HS-27A (cell line): ENCODE measurements at places on chromosomes 3 and 15.

- no peak for DNase-seq
Observed at GRCh38 chr15:84621358-84621979, 20.7 kb downstream of the ZSCAN2 start.

- DNase-seq = peak; percentile 90
Observed at GRCh38 chr3:197394464-197395321, 96.3 kb upstream of the DLG1 start.

GRCh38 chr15:75751891-75752290 lies 39.2 kb upstream of the CSPG4 start:
- DNase-seq = no peak

- DNase-seq = no peak
Observed at GRCh38 chr3:10365791-10366190, 44.9 kb upstream of the SEC13 start.

- DNase-seq = no peak
Observed at GRCh38 chr3:169060037-169060436, 603.5 kb downstream of the MECOM start.

DNA sequence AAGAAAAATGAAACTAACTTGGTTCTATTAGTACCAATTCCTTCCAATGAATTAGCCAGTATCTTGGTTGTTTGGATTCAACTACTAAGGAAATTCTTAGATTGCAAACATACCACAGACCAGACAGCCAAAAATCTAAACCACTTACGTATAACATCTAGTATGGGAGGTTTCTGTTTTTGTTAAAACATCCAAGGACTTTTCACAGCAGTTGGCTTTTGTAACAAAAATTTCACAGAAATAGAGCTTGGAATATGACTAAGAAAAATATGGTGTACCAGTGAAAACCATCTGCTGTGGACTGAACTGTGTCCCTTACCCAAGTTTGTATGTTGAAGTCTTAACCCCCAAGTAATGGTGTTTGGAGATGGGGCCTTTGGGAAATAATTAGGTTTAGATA lies 199.2 kb downstream of the OTOL1 start:
- no peak for DNase-seq

DNA sequence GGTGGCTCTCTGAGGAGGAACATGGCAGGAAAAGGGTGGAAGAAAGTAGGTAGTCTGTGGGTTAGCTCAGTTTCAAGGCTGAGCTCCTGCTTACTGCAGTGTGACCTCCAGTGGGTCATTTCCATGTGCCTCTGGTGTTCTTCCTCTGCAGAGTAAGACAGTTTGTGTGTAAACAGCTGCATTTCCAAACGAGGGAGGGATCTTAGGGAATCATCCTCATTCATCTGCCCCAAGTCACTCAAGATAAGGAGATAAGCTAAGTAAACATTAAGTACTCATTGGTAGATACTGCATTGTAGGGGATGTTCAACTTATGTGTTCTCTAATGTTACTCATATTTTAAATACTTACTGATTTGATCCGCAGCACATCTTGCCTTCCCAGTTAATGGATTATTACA lies 83.6 kb downstream of the CLSTN2 start:
- DNase-seq = no peak

DNA sequence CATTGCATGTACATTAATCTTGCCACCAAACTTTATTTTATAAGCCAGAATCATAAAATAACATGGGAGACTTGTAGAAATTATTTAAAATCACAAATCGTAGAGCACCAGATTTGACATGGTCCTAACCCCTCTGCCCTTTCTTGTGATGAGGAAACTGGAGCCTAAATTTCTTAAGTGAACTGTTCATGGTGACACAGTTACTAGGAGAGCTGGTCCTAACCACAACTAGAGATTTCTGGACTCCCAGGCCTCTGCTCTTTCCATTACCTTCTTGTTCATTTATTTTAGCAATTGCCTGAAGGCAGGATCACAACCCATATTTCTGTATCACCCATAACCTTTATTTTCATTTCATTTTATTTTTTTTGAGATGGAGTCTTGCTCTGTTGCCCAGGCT lies 352.5 kb downstream of the LPP start:
- no peak for DNase-seq

GRCh38 chr3:42256135-42256819 lies 9.7 kb downstream of the CCK start:
- peak; percentile 83 for DNase-seq

- DNase-seq = no peak
Observed at GRCh38 chr15:53448232-53449015, 311.0 kb downstream of the WDR72 start.

DNA sequence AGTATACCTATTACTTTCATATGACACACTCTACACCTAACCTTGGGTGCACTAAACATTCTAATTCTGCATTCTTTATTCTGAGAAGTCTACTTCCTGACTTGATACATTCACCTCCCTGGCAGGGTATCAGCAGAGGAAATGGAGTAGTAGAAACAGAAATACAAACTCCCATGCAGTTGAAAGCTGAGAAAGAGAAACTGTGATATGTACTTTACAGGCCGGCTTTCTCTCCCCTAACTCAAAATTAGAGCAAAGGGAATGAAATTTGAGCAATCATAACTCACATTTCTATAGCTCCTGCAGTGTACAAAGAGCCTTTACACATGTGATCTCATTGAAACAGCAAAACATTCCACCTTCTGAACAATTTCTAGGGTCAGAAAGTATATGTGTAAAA lies 135.5 kb upstream of the COL8A1 start:
- no peak for DNase-seq

- DNase-seq = peak; percentile 33
Observed at GRCh38 chr3:106337116-106337515, 468.3 kb upstream of the CBLB start.

- peak; percentile 88 for DNase-seq
Observed at GRCh38 chr3:99108508-99108907, 207.0 kb upstream of the DCBLD2 start.

- no peak for DNase-seq
Observed at GRCh38 chr3:45210308-45211041, 15.6 kb downstream of the TMEM158 start.

GRCh38 chr15:29410338-29410737 lies 140.7 kb upstream of the NSMCE3 start:
- DNase-seq = no peak

GRCh38 chr15:63599401-63600000 lies 2.3 kb downstream of the FBXL22 start:
- no peak for DNase-seq
